ENCODE measurements at places on chromosomes 13 and 19.

DNA sequence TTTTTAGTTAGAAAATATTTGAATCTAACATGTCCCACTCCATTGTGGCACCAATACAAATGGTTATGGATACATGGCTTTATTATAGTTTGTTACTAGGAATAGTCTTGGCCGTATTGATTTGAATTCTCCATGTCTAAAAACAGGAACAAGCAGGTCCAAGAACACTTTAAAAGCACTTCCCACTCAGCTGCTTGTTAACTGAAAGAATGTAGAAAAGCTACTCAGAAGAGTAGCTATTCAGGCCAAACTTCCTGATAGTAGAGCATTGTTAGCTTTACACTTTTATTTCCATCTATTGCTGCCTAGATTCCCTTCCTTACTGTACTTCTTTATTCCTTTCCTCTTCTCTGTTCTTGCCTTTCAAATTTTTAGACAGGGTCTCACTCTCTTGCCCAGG is 6.9 kb downstream of the PIBF1 start:
- no peak for DNase-seq

DNA sequence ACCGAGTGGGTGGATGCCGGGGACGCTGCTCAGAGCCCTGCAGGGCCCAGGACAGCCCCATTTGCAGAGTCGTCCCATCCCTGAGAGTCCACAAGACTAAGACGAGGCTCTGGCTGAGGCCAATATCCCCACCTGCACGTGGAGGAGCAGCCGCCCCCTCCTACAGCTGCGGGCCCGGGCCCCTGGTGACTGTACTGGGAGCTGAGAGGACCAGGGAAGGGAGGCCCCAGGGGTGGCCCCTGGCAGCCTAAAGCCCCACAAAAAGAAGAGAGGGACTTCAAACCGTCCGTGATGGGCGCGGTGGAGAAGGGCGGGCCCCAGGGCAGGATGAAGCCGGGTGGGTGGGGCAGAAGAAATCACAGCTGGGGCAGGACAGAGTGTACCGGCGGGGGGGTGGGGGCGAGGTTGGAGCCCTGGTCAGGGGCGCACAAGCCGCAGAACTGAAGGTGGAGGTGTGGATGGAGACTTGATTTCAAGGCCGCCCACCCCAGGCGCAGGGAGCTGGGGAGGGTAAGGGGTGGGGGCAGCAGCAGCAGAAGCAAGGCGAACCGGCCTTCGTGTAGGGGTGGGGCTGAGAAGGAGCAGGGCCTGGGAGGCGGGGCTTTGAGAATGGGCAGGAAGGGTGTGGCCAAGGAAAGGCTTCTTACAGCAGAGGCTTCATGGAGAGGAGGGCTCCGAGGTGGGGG is 12.9 kb downstream of the CFD start:
- no peak for DNase-seq

DNA sequence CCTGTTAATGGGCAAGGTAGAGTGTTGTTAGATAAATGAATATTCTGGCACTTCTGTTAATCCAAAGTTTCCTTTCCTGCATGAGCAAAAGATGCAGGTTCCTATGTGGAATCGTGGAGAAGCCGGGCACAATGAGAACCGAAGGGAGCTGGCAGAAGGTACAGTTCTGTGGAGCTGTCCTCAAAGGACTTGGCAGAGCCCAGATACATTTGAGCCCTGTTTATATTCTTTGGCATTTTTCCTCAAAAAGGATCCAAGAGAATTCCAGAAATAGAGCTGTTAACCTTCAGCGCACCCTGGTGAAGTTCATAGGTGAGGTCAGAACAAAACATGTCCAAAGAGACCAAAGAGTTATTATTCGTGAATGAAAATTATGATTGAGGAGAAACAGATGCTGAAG is 4.0 kb upstream of the DLEU7 start:
- DNase-seq = no peak

GRCh38 chr19:47699360-47699917 is 13.8 kb upstream of the EHD2 start:
- DNase-seq = no peak

DNA sequence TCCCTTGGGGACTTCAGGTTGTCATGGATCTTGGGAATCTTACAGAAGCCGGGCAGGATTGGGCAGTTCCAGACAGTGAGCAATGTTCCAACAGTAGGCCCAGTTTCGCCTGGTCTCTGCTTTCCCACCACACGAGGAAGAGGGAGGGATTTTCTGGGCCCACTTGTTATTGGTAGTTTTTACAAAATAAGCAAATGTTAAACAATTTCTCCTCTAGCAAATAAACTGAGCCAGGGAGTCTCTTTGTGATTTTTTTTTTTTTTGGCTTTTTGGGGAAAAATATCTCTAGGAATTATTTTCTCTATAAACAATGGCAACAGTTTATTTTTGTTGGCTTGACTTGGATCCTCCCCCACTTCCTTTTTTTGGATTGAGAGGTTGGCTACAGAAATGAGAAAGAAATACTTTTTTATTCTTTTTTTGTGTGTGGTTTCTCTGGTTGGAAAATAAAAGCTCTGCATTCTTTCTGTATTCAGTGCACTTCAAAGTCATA is 89.3 kb downstream of the TM9SF2 start:
- no peak for DNase-seq

DNA sequence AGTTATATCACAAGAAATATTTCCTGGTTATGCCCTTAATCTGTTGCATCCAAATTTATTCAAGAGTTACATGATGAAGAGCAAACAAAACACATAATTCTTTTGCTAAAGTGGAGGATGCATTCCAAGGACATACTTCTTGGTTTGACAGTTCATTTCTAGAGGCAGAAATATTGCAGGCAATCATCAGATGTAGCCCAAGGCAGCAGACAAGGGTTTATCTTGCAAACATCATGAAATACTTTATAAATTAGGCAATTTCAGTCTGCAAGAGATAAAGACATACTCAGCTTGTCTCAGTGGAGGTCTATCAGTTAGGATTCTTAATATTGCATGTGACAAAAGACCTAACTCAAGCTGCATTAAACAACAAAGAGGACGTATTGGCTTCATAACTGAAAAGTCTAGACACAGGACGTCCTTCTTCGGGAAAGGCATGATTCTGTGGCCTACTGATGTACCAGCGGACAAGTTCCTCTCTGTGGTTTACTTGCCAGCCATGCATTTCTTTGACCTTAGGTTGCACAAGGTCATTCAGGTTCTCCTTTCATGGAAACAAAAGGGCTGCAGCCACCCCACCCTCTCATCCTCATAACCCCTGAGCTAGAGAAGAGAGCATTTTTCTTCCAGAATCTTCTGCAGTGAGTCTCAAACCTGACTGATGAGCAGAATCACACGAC is 204.1 kb downstream of the KATNAL1 start:
- DNase-seq = no peak

DNA sequence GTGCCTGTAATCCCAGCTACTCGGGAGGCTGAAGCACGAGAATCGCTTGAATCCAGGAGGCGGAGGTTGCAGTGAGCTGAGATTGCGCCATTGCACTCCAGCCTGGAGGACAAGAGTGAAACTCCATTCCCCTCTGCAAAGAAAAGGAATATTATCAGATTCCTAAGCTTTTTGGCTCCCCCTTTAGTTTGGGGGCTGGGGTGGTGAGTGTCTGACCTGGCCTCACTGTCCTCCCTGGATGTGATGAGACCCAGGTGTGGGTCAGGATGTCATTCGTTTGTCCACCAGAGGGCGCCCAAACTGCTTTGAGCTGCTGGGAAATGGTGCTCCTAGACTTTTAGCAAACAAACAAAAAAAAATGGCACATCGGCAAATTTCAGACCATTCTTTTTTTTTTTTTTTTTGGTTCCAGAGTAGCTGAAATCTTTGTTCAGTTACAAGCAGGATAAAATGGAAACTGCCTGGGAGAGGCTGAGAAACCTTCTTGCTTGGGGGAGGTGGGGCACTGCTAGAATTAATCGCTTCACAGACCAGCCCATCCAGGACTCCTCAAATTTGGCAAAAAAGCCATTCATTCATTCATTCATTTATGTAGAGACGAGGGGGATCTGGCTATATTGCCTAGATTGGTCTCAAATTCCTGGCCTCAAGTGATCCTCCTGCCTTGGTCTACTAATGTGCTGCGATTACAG is 29.4 kb downstream of the SPC24 start:
- DNase-seq = peak; percentile 70

DNA sequence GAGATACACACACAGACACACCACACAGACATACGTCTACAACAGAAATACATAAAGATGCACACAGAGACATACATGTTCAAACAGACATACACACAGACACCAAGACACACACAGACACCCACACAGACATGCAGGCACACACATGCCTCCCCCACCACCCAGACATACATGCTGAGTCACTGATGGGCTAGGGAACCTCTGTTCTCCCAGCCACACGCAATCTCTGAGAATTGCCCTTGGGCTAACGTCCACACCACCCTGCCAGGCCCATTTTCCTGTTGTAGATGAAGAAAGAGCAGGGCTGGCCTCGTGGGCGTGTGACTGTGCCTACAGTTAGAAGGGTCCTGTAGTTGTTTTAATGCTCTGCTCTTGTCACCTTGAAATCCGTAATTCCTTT is 261.9 kb downstream of the KCNRG start:
- DNase-seq = no peak

DNA sequence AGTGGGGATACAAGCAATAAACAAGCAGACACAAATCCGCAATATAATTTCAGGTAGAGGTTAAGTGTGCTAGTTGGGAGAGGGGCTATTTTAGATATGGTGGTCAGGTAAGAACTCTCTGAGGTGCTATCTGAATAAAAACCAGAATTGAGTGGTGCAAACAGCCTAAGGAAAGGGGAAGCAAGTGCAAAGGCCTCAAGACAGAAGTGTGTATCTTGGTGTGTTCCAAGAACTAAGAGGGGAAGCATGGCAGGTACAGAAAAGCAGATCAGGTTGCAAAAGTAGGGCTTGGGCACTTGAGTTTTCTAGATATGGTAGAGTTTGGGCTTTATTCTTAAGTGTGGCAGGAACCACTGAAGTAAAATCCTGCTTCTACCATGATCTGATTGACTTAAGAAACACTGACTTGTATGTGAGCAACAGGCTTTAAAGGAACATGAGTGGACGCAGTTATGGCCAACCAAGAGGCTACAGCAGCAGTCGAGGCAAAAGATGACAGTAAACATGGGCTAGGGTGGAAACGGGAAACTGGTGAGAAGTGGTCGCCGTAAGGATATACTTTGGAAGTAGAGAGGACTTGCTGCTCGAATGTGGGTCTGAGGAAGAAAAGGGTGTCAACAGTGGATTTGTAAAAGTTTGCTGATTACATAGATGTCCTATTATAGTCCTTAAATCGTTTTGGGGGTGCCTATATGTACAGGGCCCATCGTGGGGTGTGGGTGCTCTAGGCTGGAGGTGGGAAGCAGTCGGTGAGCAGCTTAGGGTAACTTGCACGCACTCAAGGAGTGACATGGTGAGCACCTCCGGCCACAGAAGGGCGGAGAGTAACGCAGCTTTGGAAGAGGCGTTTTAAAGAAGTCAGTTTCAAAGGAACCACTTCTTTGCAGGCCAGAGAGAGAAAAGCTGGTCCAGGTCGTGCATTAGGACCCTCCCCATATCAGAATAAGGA is 677 bp downstream of the TGDS start:
- no peak for DNase-seq

DNA sequence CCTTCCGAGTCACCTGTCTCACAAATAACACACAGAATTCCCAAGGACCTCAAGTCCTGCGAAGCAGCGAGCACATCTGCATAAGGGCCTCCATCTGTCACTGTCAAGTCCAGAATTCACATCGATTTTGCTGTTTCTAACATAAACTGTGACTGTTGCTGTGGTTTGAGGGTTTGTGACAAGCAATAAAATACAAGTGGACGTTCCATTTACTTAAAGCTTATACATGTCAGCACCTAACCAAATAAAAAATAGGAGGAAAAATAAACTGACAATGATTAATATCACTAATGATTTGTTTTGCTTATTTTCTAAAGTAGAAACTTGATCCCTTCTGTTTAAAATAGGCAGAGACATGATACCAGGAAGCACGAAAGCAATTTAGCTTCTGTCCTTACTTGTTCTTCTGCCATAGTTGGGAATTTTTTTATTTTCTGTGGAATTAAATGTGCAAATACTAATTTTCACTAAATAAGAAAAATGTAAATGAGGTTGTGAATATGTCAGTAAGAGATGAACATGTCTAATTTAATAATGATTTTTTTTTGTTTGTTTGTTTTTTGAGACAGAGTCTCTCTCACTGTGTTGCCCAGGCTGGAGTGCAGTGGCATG is 279.1 kb downstream of the FGF9 start:
- DNase-seq = no peak

DNA sequence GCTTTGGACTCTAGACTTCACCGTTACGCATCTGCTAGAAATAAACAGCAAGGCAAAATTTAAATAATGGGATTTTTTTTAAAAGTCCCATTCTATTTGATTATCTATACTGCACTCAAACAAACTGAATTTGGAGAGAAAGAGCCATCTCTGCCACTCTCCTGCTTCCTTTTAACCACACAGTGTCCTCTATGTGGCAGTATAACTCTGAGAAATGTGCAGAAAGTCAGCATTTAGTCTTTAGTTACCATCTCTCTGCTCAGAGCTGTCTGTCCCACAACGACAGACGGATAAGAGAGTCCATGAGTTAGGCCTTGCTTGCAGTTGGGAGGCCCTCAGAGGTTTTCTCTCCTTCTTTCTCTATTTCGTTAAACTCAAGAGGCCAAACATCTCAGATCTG is 21.2 kb downstream of the CCNA1 start:
- DNase-seq = no peak

DNA sequence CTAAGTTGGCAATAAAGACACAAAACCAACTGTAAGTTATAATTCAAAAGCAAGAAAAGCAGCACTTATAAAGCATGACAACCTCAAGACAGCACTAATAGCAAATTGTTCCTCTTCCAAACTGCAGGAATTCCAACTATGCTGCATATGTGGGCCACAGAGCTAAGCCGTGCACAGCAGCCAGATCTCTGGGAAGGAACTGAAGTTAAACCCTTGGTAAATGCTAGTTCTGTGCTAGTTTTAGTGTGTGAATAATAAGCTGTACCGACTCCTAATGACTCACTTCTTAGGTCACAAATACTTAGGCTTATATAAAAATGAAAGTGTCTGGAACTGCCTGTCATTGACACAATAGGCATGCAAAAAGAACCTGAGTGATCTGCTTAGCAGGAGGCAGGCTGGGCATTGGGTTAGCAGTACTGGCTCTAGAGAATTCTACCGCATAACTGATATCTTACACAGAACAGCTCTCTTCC is 21.2 kb upstream of the GTF3A start:
- DNase-seq = no peak

DNA sequence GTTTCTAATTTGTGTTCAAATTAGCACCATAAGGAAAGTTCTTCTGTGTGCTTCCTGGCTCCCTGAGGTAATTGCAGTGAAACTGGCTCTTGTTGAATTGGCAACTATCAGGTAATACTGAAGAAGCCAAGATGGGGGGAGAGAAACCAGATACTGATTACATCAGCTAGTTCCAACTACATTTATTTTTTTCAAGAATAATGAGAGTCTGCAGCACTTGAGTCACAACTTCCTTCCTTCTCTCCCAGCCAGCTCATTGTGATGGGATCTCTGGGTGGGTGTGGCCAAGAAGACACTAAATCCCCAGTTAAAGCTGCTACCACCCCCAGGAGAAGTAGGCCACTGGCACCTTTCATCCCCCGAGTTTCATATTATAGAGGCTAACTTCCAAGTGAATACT is 100.7 kb upstream of the RXFP2 start:
- no peak for DNase-seq

GRCh38 chr19:39937787-39938186 is 3.4 kb upstream of the FCGBP start:
- no peak for DNase-seq

Data from midbrain (tissue), 1 donor.